ENCODE measurements at places on chromosomes 7 and 10. TPM values are rescaled to one million over a fixed set of nuclear protein-coding genes. Genes with fewer than 3 reads are reported as not detected.

Gene FXYD4
- 0.54 TPM for polyA plus RNA-seq

Gene ABCB4
- polyA plus RNA-seq, result 2.4 TPM

DNA sequence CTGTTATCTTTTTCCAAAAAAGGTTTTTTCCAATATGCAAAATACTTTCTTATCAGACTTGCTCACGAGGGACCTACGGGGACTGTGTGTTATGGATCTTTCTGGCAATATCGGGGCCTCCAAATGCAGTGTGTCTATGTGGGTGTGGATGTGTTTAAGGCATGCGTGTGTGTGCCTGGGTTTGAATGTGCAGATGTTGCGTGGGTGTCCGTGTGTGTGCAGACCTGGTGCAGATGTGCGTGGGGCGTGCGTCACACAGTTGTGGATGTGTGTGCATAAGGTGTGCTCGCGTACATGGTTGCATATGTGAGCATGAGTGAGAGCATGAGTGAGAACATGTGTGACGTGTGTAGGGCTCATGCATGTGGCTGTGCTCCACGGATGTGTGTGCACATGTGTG lies 19.7 kb downstream of the NKX6-2 start:
- no peak for DNase-seq

GRCh38 chr7:31308652-31309051 lies 31.9 kb downstream of the NEUROD6 start:
- DNase-seq, result no peak

GRCh38 chr7:101632641-101633040 lies 3.5 kb upstream of the MYL10 start:
- no peak for DNase-seq

Gene CRHR2
- polyA plus RNA-seq, result 0.20 TPM

Gene FAM20C
- 85.7 TPM for polyA plus RNA-seq

Gene PI4K2A
- polyA plus RNA-seq, result 20.8 TPM

DNA sequence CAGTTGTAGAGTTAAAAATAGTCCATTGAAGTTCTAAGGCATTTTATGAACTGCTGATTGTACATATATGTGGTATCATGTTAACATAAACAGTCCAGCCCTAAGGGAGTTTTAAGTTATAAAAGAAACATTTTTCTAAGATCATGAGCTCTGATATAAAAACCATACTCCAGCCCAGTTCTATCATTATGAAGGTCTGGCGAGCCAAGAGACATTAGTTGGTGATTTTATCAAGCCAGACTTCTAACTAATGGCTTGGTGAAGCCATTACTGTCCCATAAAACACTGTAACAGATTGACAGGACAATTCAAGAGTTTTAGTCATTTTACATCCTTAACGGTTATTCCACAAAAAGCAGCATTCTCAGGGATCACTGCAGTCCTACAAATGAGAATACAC lies 221.6 kb downstream of the RNLS start:
- DNase-seq, result no peak

GRCh38 chr7:114273218-114273617 lies 141.4 kb upstream of the FOXP2 start:
- no peak for DNase-seq

- no peak for DNase-seq
Measured at GRCh38 chr10:132143162-132143561, 43.6 kb upstream of the DPYSL4 start.

- no peak for DNase-seq
Measured at GRCh38 chr10:88200312-88201032, 337.0 kb downstream of the PTEN start.

Gene GCK
- 4.0 TPM for polyA plus RNA-seq

DNA sequence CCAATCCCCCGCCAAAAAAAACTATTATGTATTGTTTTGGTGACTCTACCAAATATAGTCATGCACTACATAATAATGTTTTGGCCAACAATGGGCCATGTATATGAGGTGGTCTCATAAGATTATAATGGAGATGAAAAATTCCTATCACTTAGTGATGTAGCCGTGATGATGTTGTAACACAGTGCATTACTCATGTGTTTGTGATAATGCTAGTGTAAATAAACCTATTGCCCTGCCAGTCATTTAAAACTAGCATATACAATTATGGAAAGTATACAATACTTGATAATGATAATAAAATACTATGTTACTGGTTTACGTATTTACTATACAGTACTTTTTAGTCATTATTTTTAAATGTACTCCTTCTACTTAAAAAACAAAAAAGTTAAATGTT lies 101.5 kb downstream of the SLC25A40 start:
- DNase-seq, result no peak

Gene CALN1
- polyA plus RNA-seq, result 1.3 TPM

Gene HOXA4
- polyA plus RNA-seq, result 20.1 TPM

- no peak for DNase-seq
Measured at GRCh38 chr7:18225067-18225466, 197.4 kb upstream of the PRPS1L1 start.

GRCh38 chr10:104559935-104560334 lies 81.2 kb upstream of the SORCS3 start:
- no peak for DNase-seq

- DNase-seq, result no peak
Measured at GRCh38 chr10:11170574-11170973, 152.9 kb downstream of the CELF2 start.

Gene SFMBT2
- 7.9 TPM for polyA plus RNA-seq

GRCh38 chr7:102439963-102440795 lies 6.8 kb downstream of the ORAI2 start:
- no peak for DNase-seq
